ENCODE measurements at places on chromosomes 2 and 18.

DNA sequence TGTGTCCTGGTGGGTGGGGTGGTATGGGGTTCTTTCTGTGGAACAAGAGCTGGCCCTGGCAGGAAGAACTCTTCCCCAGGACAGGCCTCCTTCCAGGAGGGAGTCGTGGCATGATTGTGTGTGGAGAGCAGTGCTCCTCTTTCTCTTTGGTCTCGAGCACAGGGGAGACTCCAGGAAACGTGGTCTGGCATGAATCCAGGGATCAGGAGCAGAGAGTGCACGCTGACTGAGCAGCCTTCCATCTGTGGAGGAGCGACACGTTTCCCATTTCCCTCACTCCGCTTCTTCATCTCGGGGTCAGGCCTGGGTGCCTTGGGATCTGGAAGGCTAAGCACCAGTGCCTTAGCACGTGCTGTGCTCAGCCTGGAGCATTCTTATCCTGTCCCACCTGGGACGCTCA, 132.0 kb upstream of the HDAC4 start:
- peaks cover 2% of the 10 kb centered on the region for H3K27me3 ChIP-seq
- DNase-seq: no peak
- H3K27ac ChIP-seq: no peak overlapping the region
- no peaks in the 10 kb centered on the region for H3K36me3 ChIP-seq

DNA sequence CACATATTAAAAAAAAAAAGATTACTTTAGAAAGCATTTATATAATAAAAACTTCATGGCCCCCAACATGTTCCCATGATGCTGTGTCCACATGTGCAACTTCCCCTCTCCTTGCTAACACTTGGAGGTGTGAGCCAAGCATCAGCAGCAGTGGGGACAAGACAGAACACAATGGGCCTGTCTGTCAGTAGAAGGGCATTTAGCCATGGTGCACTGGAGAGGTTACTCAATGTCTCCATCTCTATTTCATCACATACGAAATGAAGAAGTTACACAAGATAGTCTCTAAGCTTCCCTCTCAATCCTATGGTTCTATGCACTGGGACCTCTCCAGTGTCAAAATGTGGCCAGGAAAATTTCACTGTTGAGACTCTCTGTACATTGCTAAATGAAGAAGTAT, 2.5 kb downstream of the VIT start:
- H3K4me3 ChIP-seq: no peak overlapping the region
- no peak overlapping the region for H3K27ac ChIP-seq
- H3K4me1 ChIP-seq: peaks cover 18% of the 10 kb centered on the region
- no peak for DNase-seq
- H3K36me3 ChIP-seq: no peaks in the 10 kb centered on the region

DNA sequence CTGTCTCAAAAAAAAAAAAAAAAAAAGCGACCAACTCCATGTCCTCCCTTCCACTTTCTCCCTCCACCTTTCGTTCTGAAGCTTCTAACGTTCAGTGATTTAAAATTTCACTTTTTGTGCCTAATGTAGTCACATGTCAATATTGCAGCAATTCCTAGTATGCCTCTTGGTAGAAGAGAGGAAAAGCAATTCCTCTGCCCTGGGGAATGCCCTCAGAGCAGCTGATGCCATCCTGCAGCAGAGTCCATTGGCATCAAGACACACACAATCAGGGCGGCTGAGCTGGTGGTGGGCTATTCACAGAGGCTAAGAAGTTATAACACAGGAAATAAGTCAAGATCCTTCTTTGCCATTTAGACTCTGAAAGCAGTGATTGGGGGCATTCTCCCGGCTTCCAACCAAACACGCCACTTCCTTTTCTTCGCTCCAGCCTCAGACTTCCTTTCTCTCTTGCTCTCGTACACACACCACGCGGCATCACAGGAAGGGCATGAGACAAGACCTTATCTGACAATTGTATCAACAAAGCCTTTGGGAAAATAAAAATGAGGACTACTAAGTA, 71.9 kb downstream of the MOGAT1 start:
- no peak for DNase-seq
- no peaks in the 10 kb centered on the region for H3K27me3 ChIP-seq
- H3K27ac ChIP-seq: peak overlapping the region; percentile 53
- H3K4me3 ChIP-seq: peak overlapping the region; percentile 0

DNA sequence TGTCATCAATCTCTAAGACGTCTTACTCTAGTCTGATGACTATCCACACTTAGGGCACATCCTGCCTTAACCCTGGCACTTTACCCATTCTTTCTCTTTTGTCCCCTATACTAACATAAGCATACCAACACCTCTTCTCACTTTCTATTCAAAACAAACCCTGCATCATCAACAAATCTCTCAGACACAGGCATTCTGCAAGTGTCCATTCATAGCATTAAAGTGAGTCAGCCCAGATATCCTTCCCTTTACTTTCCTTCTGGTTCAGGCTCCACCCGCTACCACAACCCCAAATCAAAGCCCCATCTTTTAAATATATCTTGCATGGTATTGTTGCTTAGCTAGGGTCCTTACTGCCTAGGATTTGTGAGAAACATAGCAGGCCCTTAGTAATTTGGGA, 3.8 kb downstream of the GRB14 start:
- H3K4me1 ChIP-seq: peaks cover 6% of the 10 kb centered on the region
- H3K36me3 ChIP-seq: no peaks in the 10 kb centered on the region
- no peak overlapping the region for H3K27ac ChIP-seq
- no peak overlapping the region for H3K4me3 ChIP-seq

DNA sequence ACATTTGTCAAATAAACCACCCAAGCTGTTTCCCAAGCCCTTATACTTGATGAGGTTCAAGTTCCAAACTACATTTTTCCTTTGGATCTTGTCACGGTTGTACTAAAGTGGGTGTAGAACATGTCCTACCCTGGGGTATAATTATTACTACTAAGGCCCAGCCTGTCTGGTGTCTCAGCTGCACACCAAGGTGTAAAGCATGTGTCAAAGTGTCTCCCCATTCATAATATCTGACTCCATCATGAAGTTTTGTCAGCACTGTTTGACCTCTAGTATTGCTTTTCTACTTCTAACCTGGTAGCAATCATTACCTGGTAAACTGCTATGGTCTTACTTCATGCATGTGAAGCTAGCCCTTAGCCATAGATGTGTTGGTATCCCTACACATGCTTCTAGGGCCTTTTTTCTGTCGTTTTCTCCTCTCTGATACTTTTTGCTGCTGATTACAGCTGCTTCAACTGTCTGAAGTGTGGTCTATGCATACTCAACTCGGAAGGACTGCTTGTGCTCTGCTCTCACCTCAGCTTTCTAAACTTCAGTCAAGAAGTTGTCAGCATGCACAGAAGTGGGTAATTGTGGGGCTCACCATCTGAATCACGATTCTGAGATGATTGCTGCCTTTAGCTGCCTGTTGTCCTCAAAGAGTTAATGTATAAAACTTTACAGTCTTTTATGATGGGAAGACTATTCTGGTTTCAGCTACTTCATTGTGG, 445.7 kb upstream of the TRIB2 start:
- no peaks in the 10 kb centered on the region for H3K27me3 ChIP-seq
- H3K27ac ChIP-seq: no peak overlapping the region
- no peaks in the 10 kb centered on the region for H3K4me1 ChIP-seq

GRCh38 chr2:169900686-169901085, 73.4 kb downstream of the UBR3 start:
- no peaks in the 10 kb centered on the region for H3K27me3 ChIP-seq
- no peak overlapping the region for H3K27ac ChIP-seq
- H3K4me3 ChIP-seq: no peak overlapping the region
- H3K4me1 ChIP-seq: peaks cover 1% of the 10 kb centered on the region
- H3K36me3 ChIP-seq: peaks cover 10% of the 10 kb centered on the region

- H3K4me3 ChIP-seq: no peak overlapping the region
- H3K27ac ChIP-seq: no peak overlapping the region
- no peak for DNase-seq
- H3K4me1 ChIP-seq: peaks cover 5% of the 10 kb centered on the region
- no peaks in the 10 kb centered on the region for H3K36me3 ChIP-seq
- H3K27me3 ChIP-seq: no peaks in the 10 kb centered on the region
Measured at GRCh38 chr2:59594671-59595222, 958.7 kb downstream of the BCL11A start.

DNA sequence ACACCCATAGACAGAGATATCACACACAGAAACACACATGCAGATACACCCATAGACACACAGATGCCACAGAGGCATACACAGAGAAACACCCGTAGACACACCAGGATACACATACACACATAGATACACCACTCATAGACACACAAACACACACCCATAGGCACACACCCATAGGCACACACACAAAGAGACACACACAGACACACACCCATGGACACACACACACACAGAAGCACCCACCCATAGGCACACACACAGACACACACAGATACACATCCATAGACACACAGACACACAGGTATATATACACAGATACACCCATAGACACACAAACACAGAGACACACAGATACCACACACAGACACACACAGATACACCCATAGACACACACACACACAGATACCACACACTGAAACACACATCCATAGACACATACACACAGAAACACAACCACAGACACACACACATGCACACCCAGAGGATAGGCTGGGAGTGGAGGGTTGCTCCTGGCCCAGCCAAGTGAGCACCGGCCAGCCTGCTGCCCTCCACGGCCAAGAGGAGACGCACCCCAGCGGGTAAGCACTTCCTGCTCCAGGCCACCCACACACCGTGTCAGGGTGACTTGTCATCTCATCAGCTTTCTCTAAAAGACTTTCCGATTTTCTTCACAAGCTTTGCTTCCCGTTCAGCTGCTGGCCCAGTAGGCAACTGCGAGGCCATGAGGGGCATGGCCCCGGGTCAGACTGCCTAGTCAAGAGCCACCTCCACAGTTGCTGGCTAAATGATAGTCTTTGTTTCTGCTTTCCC, 14.1 kb upstream of the CNNM3 start:
- peaks cover 10% of the 10 kb centered on the region for H3K4me1 ChIP-seq
- H3K27me3 ChIP-seq: no peaks in the 10 kb centered on the region
- H3K4me3 ChIP-seq: no peak overlapping the region
- no peak overlapping the region for H3K27ac ChIP-seq
- no peak for DNase-seq

GRCh38 chr2:105576440-105577241, 168.1 kb upstream of the NCK2 start:
- peak; percentile 29 for DNase-seq
- H3K27me3 ChIP-seq: no peaks in the 10 kb centered on the region
- no peaks in the 10 kb centered on the region for H3K36me3 ChIP-seq
- peak overlapping the region; percentile 32 for H3K27ac ChIP-seq

GRCh38 chr2:159905926-159906714, 108.1 kb upstream of the CD302 start:
- peaks cover 62% of the 10 kb centered on the region for H3K27me3 ChIP-seq
- no peak overlapping the region for H3K4me3 ChIP-seq
- H3K36me3 ChIP-seq: no peaks in the 10 kb centered on the region
- no peak overlapping the region for H3K27ac ChIP-seq
- no peak for DNase-seq

- peaks cover 10% of the 10 kb centered on the region for H3K36me3 ChIP-seq
- H3K27me3 ChIP-seq: peaks cover 16% of the 10 kb centered on the region
- no peak for DNase-seq
- no peak overlapping the region for H3K4me3 ChIP-seq
Measured at GRCh38 chr18:75358928-75359327, 68.6 kb downstream of the SMIM21 start.

DNA sequence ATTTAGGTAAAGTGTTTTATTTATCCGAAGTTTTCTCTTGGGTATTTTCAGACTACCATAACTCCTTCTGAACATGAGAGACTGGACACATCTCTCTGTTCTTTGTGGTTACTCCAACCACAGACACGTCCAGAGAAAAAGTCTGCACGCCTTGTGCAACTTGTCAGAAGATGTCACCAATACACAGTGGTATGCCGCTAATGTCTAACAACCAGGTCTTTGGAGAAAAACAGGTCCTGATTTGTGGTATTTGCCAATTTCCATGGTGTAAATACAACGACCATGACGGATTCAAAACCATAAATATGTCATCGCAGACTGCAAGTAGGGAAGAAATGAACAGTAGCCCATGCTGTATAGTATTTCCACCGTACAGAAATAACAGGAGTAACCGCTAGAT, 620.6 kb upstream of the ID2 start:
- H3K27ac ChIP-seq: no peak overlapping the region
- peaks cover 2% of the 10 kb centered on the region for H3K36me3 ChIP-seq
- H3K4me1 ChIP-seq: no peaks in the 10 kb centered on the region
- no peak overlapping the region for H3K4me3 ChIP-seq
- no peak for DNase-seq
- no peaks in the 10 kb centered on the region for H3K27me3 ChIP-seq
